HTR-8/SVneo (cell line): ENCODE measurements at places on chromosomes 1 and 21.

- peak; percentile 47 for DNase-seq
Observed at GRCh38 chr1:37764414-37764825, 500 bp downstream of the EPHA10 start.

DNA sequence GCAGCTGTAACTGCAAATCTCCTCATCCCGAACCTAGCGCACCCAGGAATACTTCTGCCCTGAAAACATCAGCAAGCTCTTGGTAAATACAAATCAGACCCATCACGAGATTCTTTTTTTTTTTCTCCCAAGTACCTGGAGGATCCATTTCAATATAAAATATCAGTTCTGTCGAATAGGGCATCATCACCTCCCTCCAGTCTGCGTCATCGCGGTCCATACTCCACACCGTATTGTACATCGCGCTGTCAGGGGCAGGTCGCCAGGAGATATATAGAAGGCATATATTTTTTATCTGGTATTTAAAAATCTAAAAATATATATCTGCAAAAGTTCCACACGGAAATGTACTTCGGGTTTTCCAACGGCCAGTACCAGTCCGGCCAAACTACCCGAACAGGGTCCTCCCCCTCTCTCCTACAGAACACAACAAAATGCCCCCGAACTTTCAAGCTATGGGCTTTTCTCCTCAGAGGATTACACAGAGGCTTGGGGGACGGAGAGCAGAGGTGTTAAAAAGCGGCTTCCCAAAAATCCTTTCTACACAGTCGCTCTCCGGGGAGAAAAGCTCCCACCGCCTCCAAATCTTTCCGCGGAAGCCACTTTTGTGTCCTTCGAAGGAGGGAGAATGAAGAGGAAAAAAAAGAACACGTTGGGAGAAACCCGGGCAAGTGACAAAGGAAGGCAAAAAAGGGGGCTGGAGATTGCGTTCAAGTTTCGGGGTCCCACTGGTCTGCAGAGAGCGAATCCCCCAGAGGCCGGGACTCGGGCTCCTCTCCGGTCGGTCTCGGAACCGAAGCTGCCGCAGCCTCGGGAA, 509 bp downstream of the PIK3R3 start:
- DNase-seq: no peak

- DNase-seq: no peak
Observed at GRCh38 chr1:21344750-21345443, 54.6 kb upstream of the ECE1 start.

GRCh38 chr1:30024411-30025195, 698.8 kb downstream of the MATN1 start:
- no peak for DNase-seq

- no peak for DNase-seq
Observed at GRCh38 chr1:201311356-201312011, 28.2 kb downstream of the PKP1 start.

DNA sequence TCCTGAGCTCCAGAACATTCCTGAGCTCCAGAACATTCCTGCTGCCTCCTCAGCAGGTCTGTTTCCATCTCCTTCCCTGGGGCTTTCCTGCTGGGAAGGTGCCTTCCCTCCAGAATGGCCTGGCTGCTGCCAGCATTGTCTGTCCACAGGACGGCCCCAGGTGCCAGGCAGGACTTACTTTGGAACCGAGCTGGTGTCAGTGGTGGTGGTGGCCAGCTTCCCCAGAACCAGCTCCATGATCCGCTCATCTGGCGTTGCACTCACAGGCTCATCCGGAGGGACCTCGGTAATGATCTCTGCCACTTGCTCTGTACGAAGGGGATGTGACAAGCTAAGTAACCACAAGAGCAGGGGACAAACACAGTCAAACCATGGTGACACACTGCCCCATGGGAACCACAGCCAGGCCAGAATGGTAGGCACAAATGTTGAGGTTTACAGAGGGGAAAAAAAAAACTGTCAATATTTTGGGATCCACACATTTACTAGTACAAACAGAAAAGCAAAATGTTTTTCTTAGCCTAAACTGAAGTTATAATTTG, 41.3 kb downstream of the PRDM15 start:
- DNase-seq: no peak

DNA sequence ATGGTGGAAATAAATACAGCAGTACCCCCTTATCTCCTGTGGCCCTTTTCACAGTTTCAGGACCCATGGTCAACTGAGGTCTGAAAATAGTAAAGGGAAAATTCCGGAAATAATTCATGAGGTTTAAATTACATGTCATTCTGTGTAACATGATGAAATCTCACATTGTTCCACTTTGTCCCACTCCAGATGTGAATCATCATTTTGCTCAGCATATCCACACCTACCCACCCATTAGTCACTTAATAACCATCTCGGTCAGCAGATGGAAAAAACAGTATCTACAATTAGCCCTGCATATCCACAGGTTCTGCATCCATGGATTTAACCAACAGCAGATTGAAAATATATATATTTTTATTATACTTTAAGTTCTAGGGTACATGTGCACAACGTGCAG, 86.9 kb upstream of the GORAB start:
- no peak for DNase-seq

- no peak for DNase-seq
Observed at GRCh38 chr1:18290740-18291412, 183.3 kb downstream of the IGSF21 start.

DNA sequence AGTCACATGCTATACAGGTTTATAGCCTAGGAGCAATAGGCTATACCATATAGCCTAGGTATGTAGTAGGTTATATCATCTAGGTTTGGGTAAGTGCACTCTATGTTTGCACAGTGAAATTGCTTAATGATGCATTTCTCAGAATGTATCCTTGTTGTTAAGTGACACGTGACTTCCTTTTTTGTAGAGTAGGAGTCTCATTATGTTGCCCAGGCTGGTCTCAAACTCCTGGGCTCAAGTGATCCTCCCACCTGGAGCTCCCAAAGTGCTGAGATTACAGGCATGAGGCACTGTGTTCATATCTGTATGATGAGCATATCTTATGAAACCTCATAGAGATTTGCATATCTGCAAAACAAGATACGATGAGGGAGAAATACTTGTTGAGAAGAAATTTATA, 13.8 kb upstream of the ABCB10 start:
- DNase-seq: no peak

GRCh38 chr1:31487143-31487542, 74.1 kb downstream of the SERINC2 start:
- DNase-seq: no peak

- DNase-seq: no peak
Observed at GRCh38 chr1:213976665-213977485, 10.9 kb upstream of the PROX1 start.

DNA sequence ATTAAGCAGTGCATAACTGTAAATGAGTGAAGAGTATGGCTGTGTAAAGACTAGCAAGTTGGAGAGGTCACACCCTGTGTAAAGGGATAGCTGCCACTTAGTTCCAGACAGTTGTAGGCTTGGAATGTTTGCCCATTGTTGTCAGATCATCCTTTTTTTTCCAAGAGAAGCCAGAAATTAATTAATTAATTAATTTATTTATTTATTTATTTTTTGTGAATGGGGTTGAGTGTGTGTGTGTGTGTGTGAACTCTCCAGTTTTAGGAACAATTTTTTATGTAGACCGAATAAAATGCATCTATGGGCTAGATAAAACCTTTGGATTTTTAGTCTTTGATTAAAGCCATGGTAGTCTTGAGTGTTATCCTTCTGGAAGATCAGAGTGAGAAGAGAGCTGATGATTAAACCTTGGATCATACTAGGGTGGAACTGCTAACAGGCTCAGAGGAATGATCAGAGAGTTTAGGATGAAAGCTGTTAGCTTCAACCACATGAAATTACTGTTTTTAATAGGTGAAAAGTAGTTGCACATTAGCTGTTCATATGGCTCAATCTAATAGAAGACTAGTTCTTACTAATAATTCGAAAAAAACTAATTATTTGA, 58.4 kb downstream of the OSBPL9 start:
- no peak for DNase-seq

DNA sequence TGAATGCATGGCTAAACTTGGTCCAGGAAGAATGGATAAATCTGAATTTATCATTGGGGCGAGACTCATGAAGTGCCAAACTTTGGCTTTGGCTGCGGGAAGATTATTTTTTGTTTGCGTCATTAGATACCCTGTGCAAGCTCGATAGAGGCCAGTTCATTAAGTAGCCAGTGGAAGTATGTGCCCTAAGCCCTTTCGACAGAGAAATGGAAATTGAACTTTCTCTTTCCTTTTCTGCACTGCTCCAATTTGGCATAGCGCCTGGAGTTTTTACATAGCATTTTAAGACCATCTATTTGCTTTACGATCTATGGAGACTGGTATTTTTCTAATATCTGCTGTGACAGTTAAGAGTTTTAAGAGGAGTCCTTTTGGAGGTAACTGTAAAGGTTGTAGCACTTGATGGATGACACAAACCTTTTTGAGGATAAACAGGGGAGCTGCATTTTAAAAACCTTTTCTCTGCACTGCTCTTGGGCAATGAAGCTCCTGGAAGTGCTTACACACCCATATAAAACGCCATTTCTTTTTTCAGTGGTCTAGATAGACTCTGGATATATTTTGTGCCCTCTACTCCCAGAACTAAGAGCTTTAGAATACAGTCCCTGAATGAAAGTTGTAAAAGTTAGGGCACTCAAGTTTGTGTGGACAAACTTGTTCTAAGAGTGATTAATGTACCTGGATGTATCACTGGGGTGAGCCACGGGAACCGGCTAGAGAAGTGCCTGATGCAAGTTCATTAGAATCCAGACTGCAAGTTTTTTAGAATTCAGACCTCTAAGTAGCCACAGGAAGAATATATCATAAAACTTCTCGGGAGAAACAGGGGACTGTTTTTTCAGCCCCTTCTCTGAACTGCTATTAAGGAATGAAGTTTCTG, 41.3 kb upstream of the CFHR3 start:
- DNase-seq: no peak

GRCh38 chr1:100622037-100622436, 84.1 kb downstream of the GPR88 start:
- peak; percentile 55 for DNase-seq

GRCh38 chr1:9385801-9386573, 93.3 kb downstream of the SPSB1 start:
- no peak for DNase-seq

DNA sequence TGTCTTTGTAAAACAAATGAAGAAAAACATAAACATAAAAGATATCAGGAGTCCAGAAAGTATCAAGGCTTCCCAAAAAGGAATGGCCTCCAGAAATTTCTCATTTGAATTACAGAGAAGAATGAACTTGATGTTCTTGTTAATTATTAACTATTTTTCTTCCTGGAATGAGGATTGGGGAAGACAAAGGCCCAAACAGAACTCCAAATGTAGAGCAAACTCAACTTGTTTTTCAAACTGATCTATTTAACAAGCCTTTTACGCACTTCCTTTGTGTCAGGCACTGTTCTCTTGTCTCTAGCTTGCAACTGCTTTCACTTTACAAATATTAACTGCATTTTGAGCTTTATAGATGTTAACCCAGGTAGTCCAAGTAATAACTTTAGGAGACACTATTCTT, 45.5 kb downstream of the LAMC2 start:
- no peak for DNase-seq

GRCh38 chr1:75136921-75137641, 2.9 kb downstream of the LHX8 start:
- DNase-seq: no peak

- no peak for DNase-seq
Observed at GRCh38 chr1:109804660-109805059, 40.9 kb upstream of the EPS8L3 start.

- peak; percentile 56 for DNase-seq
Observed at GRCh38 chr1:77039739-77040138, 172.5 kb downstream of the ST6GALNAC5 start.

DNA sequence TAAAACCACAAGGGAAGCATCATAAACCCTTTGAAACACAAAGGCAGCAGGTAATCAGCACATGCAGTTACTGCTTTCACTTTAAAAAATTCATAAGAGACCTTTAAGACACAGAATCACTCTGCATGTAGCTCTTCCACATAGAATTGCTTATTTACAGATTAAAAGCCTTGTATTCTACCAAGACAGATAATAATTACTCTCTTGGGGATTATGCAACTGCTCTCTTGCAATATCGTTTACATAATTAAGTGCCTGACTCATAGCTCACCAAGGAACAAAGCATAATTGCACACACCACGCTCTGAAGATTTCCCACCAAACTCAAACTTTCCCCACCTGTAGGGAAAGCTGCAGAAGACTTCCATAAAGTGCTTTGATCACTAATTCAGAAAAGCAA, 87.9 kb downstream of the VAV3 start:
- no peak for DNase-seq

DNA sequence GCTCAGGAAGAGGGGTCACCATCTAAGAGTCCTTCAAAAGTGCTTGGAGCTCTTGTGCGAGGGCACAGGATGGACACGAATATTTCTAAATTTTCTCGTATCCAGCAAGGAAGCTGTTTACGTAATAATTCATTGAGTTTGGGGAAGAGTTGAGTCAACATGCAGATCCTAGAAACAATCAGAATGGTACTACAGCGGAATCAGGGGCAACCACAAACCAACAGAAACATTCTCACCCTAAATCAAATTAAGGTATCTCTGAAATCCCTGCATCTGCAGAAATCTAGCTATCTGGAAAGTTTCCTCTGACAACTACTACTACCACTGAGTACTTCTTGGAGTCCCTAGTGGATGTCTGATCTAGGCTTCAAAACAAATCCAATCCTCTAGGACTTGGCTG, 352.4 kb downstream of the LTN1 start:
- no peak for DNase-seq

GRCh38 chr1:178397678-178398077, 99.1 kb downstream of the CLEC20A start:
- no peak for DNase-seq

DNA sequence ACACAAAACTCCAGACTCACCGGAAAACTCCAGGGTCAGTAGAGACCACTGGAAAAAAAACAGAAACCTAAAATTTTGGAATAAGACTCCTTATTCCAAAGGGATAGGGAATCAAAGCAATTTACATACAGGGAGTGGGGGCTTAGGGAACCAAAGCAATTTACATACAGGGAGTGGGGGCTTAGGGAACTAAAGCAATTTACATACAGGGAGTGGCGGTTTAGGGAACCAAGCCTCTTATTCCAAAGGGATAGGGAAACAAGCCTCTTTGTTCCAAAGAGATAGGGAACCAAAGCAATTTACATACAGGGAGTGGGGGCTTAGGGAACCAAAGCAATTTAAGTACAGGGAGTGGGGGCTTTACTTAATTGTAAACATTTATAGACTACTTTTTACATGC, 28.4 kb upstream of the TTLL7 start:
- DNase-seq: no peak

- DNase-seq: no peak
Observed at GRCh38 chr1:35567947-35568558, 5.1 kb upstream of the TFAP2E start.

- DNase-seq: no peak
Observed at GRCh38 chr1:92484472-92485380, 2.0 kb downstream of the GFI1 start.

DNA sequence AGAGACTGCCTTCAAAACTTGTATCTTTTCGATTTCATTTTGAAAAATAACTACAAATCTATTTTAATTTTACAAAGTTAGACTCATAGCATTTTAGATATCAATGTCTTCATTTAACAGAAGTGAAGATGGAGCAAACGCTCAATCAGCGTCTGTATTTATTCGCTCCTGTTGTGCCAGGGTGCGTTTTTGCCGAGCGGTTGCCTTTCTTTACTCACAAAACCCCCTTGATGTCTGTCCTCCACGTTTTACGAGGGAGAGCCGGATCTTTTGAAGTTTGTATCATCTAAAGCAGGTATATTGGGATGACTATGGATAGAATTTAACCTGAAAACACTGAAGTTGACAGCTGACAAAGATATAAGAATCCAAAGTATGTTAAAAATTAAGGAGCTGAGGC, 44.6 kb downstream of the MRPL39 start:
- DNase-seq: no peak

GRCh38 chr21:16258844-16259611, 529.2 kb downstream of the USP25 start:
- no peak for DNase-seq
